Foreskin keratinocyte (primary cell): ENCODE measurements at places on chromosomes 6 and 20.
A peak's percentile ranks its signal among the peaks of the same experiment; 100 is the strongest.

DNA sequence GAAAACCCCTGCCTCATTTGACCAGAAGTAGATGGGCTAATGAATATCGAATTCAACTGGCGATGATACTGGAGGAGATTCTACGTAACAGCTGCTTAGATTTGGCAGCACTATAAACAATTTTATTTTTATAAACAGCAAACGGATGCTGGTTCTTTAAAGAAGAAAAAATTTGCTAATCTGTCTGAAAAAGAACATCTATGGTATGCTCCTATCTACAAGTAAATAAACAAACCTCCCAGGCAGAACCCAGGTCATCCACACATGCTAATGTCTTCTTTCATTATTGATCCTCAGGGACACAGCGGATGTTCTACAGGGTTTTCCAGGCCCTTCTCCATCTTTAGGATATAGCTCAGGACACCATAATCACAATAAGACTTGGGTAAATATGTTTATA is 291.3 kb downstream of the ALDH8A1 start:
- no peak for DNase-seq

GRCh38 chr6:26347699-26348098 is 17.3 kb upstream of the BTN3A2 start:
- no peak for DNase-seq

GRCh38 chr6:157885211-157885788 is 62.3 kb downstream of the SNX9 start:
- no peak for DNase-seq

DNA sequence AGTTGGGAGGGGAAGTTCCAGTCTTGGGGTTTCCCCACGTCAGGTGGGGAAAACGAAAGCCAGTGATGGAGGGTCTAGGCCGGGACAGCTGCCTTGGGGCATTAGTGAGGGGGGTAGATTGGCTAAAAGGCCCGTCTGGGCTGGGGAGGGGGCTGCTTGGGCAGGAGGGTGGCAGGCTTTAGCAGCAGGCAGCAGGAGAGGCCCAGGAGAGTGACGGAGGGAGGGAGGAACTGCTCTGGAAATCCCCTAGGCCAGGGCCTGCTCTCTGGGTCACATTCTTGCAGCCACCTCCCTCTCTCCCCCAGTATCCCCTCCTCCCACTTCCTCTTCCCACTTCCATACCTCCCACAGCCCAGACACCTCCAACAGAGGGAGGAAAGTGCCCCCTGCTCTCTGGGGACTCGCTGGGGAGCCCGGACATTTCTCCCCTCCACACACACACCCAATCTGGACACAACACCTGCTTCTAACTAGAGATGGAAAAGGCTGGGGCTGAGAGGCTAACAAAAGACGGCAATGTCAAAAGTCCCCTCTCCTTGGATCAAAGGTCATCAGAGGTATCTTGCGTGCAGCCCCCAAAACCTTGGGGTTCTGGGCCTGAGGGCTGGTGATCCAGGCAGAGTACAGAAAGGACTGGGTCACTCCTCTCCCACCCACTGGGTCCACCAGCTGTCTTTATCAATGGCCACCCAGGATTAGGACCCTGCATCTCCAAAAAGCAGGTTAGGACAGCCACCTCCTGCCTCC is 1.8 kb downstream of the NFKBIE start:
- peak; percentile 19 for DNase-seq

- DNase-seq, result no peak
Measured at GRCh38 chr6:143270026-143270425, 180.5 kb downstream of the ADAT2 start.

- DNase-seq, result peak; percentile 35
Measured at GRCh38 chr6:126804332-126805064, 314.0 kb upstream of the RSPO3 start.

DNA sequence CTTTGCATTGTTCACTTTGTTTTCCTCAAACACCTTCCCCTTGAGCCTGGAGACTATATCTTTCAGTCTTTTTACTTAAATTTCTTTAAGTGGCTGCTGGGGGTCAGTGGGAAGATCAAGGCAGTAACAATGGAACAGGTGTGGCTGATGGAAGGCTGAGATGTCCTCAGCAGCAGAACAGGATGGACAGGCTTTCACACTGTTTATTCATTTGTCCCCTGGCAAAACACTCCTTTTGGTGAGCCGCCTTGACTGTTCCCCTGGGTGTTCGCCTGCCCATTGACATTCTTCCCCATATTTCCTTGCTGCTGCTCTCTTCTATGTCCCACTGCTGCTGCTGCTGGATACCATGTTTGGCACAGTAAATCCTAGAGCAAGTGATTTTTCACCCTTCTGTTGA is 38.1 kb downstream of the RNF144B start:
- DNase-seq, result no peak

DNA sequence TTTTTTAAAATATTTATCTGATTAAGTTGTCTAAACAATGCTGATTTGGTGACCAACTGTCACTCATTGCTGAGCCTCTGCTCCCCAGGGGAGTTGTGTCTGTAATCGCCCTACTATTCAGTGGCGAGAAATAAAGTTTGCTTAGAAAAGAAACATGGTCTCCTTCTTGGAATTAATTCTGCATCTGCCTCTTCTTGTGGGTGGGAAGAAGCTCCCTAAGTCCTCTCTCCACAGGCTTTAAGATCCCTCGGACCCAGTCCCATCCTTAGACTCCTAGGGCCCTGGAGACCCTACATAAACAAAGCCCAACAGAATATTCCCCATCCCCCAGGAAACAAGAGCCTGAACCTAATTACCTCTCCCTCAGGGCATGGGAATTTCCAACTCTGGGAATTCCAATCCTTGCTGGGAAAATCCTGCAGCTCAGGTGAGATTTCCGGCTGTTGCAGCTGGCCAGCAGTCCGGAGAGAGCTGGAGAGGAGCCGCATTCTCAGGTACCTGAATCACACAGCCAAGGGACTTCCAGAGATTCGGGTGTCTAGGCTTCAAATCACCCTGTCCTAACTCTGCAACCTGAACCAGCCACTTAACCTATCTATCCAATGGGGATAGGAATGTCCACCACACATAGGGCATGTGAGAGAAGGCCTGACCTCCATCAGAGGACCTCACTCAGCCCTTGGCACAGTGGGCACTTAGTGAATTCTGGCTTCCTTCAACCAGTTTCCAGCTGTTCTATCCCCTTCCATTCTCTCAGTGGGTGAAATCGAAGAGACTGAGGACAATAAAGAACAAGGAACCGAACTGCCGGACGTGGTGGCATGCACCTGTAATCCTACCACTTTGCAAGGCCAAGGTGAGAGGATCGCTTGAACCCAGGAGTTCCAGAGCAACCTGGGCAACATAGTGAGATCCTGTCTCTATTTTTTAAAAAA is 3.1 kb downstream of the TNF start:
- DNase-seq, result peak; percentile 91

DNA sequence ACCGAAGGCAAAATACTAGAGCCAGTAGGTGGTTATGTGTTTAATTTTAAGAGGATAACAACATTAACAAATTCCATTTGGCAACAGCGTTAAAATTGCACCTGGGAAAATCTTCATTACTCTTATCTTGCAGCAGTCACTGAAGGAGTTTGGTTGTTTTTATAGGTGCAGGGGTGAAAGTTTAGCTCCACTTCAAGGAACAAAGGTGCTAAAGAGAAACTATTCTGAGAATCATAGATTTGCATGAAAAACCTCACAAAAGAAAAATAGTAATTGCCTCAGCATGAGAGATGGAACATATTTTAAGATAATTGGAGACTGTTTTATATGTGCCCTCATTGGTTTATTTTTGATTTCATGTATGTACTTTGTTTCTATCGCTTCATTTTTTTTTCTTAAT is 444.4 kb downstream of the UTRN start:
- no peak for DNase-seq

DNA sequence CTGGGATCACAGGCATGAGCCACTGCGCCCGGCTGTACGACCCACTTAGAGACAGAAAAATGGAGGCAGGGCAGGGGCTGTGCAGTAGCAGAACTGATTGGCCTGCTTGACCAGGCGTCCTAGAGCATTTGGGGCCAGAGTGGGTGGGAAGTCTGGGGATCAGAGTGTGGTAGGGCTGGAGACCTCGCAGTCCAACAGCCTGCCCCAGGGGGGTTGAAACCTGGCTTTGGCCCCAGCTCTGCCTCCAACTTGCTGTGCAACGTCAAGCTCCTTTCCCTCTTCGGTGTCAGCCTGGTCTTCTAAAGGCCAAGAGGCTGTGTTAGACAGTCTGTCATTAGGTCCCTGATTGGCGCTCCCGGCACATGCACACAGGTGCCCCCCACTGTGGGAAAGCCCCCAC is 15.3 kb upstream of the SPDEF start:
- DNase-seq, result no peak

DNA sequence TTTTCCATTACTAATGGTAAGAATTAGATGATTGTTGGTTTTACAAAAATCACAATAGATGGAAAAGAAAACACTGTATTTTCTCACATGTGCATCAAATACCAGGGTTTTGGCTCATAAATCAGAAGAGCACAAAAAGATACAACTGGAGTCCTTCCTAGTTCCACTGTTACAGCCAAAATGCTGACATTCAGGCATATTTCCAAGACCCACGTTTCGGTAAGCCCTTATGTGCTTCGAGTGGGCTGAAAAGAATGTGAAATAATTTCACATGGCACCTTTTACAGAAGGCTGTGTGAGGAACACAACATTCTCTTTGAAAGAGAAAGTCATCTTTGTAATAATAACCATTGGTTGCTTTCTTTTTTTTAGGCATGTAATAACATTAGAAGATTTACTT is 326.7 kb upstream of the FLRT3 start:
- DNase-seq, result no peak

GRCh38 chr20:63840405-63840828 is 9.4 kb upstream of the ZBTB46 start:
- DNase-seq, result no peak

GRCh38 chr20:37235065-37235464 is 26.5 kb downstream of the GHRH start:
- no peak for DNase-seq

- no peak for DNase-seq
Measured at GRCh38 chr6:15763364-15763763, 100.5 kb upstream of the DTNBP1 start.

GRCh38 chr6:93523365-93523764 is 104.0 kb upstream of the EPHA7 start:
- DNase-seq, result no peak

GRCh38 chr6:72798196-72798595 is 176.3 kb downstream of the KCNQ5 start:
- peak; percentile 82 for DNase-seq

- DNase-seq, result no peak
Measured at GRCh38 chr6:7224731-7225130, 88.3 kb downstream of the SSR1 start.

DNA sequence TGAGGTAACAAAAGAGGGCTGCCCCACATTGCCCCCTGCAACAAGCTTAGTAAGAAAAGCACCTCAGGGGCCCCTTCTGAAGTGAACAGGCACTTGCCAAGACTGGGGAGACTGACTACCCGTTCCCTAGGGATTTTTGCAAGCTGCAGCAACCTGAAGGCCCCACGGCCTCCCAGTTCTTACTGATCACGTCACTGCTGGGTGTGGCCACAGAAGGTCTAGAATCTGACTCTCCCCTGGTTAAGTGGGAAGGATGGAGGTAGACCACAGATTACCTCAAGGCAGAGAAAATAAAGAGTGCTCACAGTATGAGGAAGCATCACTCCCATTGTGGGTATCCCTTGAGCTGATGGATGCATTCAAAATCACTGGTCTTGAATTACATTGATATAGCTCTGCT is 201.5 kb upstream of the KCNQ5 start:
- DNase-seq, result no peak

GRCh38 chr6:24378473-24379097 is 20.7 kb upstream of the DCDC2 start:
- no peak for DNase-seq

GRCh38 chr6:123288649-123289048 is 292.6 kb downstream of the CLVS2 start:
- no peak for DNase-seq

- DNase-seq, result no peak
Measured at GRCh38 chr6:130829333-130829910, 2.2 kb downstream of the SMLR1 start.

DNA sequence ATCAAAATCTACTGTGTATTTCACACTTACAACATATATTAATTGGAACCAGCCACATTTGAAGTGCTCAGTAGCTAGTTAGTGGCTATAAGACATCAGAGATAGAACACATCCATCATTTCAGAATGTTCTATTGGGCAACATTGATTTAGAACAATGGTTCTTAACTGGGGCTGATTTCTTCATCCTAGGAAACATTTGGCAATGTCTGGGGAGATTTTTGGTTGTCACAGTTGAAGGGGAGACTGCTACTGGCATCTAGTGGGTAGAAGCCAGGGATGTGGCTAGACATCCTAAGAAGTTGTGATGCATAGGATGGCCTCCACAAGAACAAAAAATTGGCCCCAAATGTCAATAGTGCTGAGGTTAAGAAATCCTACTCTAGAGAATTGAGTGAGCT is 132.5 kb downstream of the OLIG3 start:
- no peak for DNase-seq

DNA sequence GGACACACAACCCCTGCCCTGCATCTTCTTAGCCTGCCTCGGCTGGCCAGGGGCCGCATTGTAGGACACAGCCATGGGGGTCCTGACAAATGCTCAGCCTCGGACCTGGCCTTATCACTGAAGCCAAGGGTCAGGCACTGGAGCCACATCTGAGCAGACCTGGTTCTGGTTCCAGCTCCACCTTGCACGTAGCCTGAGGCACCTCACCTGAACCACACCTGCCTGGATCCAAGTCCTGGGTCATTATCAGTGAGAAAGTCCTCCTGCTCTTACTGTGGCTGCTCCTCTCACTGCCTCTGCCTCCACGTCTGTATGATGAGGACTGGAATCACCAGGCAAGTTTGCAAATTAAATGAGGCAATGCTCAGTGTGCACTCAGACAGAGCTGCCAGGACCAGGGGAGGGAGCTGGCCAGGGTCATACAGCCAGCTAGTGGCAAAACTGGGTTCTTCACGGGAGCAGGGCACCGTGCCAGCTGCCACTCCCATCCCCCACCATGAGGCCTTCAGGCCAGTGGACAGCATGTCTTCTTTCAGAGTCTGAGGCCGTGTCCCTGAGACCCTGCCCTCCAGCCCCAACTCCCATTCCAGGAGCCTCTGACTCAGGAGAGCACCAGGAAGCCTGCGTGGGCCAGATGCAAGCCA is 40.2 kb downstream of the MRPL14 start:
- no peak for DNase-seq

DNA sequence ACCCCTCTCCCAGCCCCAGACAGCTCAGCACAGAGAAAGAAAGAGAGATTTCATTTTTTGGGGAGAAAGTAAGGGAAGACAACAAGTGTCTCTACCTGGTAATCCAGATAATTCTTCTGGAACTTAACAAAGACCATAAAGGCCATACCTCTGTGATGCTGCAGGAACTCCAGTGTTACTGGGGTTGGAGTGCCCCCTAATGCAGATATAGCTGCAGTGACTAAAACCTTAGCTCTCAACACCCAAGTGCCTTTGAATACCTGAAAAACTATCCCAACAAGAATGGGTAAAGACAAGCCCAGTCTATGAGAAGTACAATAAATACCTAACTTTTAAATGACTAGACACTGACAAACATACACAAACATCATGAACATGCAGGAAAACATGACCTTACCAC is 365.3 kb upstream of the PTCHD4 start:
- DNase-seq, result peak; percentile 69
